ENCODE measurements at places on chromosomes 2 and 18.

- no peak for DNase-seq
These were observed 56.0 kb downstream of the ABCG8 start for GRCh38 chr2:43894743-43895142.

GRCh38 chr2:220513573-220514288 is 886.3 kb downstream of the SLC4A3 start:
- no peak for DNase-seq

- peak; percentile 33 for DNase-seq
These were observed 788 bp downstream of the USP14 start for GRCh38 chr18:159037-159652.

DNA sequence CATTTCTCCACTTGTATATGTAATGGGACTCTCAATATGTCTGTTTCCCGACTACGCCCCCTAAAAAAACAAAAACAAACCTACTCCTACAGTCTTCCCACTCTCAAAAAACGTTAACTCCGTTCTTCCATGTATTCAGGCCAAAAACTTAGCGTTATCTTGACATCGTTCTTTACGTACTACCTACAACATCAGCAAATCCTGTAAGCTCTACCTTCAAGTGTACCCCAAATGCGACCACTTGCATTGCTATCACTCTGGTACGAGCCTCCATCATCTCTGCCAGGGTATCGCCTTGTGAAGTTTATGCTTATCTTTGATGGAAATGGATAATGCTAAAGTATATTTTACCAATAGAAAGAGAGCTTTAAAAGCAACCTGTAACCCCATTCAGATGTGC is 479 bp downstream of the GPATCH11 start:
- DNase-seq = no peak

DNA sequence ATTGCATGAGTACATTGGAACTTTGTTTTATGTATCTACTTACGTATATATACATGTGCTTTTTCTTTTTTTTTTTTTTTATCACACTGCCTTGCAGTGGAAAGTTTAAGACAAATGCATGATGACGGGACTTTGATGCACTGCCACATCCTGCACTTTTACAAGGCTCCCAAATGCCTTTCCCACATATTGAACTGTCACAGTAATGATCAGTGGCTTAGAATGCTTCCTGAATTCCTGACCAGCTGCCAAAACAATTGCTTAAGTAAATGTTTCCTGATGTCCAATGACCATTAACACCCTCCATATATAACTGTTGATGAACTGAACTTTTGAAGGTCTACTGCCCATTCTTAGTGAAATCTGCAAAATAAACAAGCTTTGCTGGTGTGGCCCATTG is 60.2 kb downstream of the LYPD6B start:
- peak; percentile 15 for DNase-seq

- peak; percentile 48 for DNase-seq
These were observed 57.1 kb upstream of the KLHL29 start for GRCh38 chr2:23327887-23328286.

DNA sequence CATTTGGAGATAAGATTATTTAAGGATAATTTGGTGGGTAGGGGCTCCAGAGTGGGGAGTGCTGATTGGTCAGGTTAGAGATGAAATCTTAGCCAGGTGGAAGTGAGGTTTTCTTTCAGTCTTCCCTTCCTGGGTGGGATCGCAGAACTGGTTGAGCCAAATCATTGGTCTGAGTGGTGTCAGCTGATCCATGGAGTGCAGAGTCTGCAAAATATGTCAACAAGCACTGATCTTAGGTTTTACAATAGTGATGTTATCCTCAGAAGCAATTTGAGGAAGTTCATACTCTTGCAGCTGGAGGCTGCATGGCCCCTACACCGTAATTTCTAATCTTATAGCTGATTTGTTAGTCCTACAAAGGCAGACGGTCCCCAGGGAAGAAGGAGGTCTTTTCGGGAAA is 1483.4 kb upstream of the ZEB2 start:
- DNase-seq = no peak

GRCh38 chr2:118913131-118913802 is 28.7 kb upstream of the MARCO start:
- DNase-seq = no peak

GRCh38 chr2:85326406-85327159 is 1.2 kb downstream of the TGOLN2 start:
- no peak for DNase-seq

DNA sequence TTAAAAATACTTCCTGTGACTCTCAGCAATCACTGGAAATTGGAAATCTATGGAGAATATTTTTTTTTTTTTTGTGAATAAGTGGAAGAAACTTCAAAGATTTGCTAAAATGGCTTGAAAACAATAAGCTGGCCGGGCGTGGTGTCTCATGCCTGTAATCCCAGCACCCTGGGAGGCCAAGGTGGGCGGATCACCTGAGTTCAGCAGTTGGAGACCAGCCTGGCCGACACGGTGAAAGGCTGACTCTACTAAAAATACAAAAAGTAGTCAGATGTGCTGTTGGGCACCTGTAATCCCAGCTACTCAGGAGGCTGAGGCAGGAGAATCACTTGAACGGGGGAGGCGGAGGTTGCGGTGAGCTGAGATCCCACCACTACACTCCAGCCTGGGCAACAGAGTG is 155.5 kb upstream of the CAVIN2 start:
- DNase-seq = no peak

Data from myocyte (in vitro differentiated cells).